Daoy (cell line): ENCODE measurements at places on chromosomes 4 and X.

DNA sequence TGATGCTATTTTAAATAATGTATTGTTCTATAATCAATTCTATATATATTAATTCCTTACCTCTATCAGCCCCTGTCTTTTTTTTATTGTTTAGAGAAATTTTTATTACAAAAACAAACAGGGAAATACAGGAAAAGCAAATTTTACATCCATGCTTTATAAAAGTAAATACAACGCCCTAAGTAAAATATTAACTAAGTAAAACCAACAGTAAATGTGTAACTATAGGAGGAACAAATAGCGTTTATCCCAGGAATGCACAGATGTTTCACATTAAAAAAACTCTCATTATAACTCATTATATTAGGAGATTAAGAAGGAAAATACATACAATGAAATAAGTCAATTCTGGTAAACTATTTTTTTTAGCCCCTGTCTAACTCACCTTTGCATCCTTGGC, 8.2 kb upstream of the ITM2A start:
- no peak for DNase-seq

DNA sequence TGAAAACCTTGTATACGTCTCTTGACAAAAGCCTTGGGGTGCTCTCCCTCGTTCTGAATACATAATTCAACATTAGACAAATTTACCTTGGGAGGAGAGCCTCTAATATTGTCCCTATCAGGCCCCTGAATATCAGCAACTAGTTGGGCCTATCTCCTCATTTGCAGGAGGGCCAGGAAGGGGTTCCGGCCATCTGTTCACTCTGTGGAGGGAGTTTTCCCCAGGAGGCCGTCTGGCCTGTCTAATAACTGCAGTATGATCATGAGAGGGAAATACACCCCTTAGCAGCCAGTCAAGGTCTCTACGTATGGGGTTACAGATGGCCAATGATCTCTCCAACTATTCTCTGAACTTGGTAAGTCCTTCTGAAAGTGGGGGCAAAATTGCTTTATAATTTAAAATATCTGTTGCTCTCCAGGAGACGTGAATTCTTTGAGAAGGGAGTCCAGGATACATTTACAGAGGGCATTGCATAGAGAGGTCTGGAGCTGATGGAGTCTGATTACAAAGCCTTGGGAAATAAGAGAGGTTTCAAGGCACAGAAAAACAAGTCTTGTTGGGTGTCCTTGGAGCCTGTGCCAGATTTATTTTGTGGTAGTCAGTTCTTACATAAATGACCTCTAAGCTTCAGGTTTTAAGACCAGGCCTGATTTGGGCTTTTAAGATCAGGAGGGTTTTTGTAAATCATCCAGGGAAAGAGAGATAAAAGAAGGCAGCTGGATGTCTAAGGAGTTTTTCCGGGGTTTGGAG, 48.2 kb upstream of the UXT start:
- no peak for DNase-seq

DNA sequence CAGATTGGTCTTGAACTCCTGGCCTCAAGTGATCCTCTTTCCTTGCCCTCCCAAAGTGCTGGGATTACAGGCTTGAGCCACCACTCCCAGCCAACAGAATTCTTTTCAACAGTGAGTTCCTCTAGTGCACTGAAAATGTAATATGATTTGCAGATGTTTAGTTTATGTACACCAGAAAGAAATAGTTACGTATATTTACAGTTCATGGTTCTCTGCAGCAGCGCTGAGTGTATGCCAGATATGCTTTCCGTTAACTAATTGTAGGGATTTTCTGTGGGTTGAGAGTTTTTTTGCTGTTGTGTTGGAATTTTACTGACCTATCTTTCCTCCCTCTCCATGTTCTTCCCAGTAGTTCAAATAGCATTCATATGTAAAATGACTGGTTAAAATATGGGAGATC, 44.0 kb downstream of the GAB1 start:
- DNase-seq = no peak

- DNase-seq = no peak
These were observed 280.7 kb upstream of the GALNT7 start for GRCh38 chr4:172887959-172888358.

DNA sequence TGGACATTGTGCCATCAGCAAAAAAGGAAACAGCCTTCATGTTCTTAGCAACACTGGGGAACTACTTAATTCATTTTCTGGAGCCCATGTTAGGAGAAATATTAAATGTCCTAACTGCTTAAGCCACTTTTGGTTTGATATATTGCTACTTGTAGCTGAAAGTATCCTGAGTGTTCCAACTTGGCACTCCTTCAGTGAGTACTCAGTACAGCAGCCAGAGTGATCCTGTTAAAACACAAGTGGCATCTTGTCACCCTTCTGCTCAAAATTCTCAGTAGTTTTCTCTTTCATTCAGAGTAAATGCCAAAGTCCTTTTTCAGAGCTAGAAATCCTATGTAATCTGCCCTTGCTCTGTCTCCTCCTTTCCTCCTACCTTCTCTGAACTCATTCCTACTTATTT, 522.0 kb downstream of the GRID2 start:
- DNase-seq = no peak

DNA sequence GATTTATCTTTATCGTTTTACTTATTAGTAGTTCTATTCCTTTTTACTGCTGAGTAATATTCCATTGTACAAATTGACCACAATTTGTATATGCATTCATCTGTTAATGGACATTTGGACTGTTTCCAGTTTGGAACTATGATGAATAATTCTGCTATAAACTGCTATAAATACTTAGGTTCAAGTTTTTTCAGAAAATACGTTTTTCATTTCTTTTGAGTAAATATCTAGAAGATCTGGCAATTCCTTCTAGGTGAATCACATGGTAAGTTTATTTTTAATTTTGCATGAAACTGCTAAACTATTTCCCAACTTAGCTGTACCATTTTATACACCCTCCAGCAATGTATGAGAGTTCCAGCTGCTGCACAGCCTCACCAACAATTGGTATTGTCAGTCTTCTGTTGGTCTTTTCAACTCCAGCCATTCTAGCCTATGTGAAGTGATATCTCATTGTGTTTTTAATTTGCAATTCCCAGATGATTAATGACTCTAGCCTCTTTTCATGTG, 22.2 kb downstream of the LIN54 start:
- DNase-seq = no peak

GRCh38 chr4:108224611-108225053, 55.9 kb upstream of the LEF1 start:
- DNase-seq = peak; percentile 38

GRCh38 chrX:46758163-46758955, 559 bp downstream of the SLC9A7 start:
- DNase-seq = peak; percentile 28
